ENCODE measurements at places on chromosomes 2 and 18.

- no peak for DNase-seq
Observed at GRCh38 chr18:50472941-50473340, 86.9 kb upstream of the MAPK4 start.

DNA sequence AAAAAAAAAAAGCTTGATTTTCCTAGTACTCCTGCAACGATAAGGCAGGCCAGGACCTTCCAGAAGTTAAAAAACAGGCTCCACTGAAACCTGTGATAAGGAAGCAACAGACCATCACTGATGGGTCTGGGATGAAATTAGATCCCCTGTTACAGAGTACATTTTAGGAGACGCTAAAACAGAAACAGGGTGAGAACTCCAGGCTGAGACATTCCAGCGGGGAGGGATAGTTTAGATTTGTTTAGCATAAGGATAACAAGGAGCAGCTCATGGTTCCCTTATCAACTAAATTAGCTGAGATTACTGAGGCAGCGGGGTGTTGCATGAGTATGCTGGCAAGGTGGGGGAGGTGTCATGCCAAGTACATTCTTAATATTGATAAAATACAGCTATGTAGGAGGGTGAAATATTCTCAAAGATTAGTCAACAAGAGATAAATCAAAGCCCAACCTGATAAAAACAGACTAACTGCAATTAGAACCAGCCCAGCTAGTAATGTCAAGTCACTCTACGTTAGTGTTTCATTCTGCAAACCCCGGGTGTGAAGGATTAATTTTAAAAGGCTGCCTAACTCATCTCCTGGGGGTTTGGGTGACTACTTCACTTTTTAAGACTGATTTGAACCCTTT is 75.0 kb upstream of the BZW1 start:
- DNase-seq: no peak

DNA sequence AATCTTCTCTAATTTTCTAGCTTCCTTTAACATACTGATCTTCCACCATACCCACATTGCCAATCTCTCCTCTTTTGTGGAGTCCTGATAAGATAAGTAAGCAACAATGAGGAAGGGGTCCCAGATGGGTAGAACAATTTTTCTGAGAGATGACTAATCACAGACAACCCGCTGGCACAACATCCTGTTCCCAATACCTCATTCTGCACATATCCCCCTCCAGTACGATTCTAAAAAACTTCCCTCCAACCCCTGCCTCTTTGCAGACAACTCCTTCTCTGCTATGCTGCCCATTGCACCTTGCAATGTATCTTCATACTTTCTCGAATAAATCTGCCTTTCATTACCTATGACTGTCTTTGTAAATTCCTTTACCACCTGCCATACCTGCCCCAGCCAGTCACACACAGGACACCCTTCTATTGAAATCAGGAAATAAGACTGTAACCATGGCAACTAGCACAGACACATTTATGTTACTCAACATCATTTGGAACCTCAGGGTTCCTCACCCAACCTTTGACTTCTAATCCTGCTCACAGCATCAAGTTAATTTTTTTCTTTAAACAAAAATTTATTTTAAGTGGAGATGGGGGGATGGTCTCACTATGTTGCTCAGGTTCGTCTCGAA is 7.4 kb upstream of the EXOC6B start:
- no peak for DNase-seq

- peak; percentile 40 for DNase-seq
Observed at GRCh38 chr2:226984750-226985582, 149.1 kb downstream of the RHBDD1 start.

DNA sequence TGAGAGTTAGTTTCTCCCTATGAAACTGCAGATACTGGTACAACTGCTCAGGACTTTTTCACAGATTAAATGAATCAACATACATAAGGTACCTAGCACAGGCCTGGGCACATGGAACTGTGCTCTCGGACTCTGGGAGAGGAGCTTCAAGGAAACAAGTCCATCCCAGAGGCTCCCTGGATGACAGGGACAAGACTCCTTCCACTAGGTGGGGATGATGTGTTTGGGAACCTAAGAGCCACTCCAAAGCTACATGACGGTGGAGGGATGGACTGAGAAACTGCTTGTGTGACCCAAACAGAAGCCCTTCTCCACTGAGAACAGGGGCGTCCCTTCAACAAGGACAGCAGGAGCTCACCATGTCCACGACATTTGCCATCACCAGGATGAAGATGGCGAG is 37.1 kb downstream of the CENPO start:
- no peak for DNase-seq

- DNase-seq: no peak
Observed at GRCh38 chr2:239201531-239201876, 199.3 kb downstream of the HDAC4 start.

GRCh38 chr2:111178730-111179405 is 58.2 kb downstream of the BCL2L11 start:
- no peak for DNase-seq

DNA sequence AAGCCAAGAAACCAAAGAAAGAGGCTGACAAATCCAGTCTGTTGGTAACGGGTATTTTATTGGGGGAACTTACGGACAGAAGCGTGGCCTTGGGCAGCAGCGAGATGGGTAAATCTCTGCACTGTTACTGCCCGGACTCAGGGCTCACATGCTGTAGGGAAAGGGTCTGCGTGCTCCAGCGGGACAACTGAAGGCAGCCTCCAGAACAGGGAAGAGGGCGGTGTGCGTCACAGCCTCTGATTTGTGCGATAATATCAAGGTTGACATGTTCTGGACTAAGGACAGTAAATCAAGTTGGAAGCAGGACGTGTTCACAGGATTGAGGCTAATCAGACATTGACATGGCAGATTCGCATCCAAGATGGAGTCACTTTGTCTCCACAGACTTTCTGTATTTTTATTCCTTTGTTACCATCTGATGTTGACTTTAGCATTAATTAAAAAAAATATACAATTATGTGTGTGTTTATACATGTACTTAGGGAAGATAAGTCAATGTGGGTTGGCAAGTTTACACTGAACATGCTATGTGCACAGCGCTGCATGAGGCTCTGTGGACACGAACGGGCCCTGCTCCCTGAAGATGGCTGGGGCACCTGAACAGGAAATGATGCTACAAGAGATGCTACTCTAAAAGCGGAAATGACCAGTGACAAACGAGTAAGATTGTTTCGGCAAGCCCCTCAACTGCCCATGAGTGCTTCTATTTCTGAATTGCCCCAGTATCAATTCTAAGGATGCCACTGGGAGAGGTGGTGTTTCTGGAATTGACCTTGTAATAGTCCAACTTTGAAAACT is 22.6 kb upstream of the DCDC2C start:
- no peak for DNase-seq

GRCh38 chr18:62741118-62741566 is 25.8 kb downstream of the PHLPP1 start:
- DNase-seq: no peak

- DNase-seq: no peak
Observed at GRCh38 chr2:42036413-42036812, 11.4 kb upstream of the PKDCC start.

DNA sequence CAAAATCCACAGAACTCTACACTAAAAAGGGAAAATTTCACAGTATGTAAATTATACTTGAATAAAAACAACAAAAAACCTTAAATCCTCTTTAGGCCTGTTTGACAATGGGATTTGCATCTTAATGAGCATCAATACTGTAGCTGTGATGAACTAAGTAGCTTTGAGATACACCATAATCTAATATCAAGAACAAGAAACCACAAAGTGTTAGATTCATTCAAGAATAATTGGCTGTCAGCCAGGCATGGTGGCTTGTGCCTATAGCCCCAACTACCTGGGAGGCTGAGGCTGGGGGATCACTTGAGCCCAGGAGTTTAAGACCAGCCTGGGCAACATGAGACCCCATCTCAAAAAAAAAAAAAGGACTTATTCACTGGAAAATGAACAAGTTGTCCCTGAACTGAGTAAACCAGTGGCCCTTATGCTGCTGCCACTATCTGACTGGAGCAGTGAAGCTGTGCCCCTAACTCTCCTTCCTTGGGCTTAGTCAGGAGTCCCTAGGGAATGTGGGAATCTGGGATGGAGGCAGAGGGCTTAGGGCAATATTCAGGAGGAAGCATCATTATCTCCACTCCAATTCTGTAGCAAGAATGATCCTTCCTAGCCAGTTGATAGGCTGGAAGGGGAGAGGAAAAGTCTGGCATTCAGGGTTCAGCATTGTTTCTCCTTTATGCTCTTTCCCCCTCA is 88.5 kb downstream of the PRKCE start:
- DNase-seq: peak; percentile 21

GRCh38 chr2:146147448-146148012 is 1627.6 kb upstream of the ZEB2 start:
- DNase-seq: no peak
